NCI-H2081 (cell line): ENCODE measurements at places on chromosomes 5 and 9.
A peak's percentile ranks its signal among the peaks of the same experiment; 100 is the strongest.

GRCh38 chr9:36292641-36293040 is 34.4 kb upstream of the GNE start:
- DNase-seq: no peak

DNA sequence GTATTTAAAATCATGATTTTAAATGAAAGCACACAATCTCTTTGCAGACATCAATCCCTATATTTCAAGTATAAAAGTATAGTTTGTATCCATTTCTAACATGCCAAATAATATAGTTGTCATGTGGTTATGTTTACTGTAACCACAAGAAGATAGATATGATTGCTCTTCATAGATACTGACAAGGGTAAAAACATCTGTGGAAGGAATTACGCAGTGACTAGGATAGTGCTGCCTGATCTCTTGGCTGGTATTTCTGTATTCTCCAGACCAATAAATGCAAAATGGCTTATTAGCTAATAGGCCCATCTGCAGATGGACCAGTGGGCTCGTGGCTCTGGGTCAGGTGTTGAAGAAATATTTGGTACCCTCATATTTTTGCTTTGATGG is 34.9 kb upstream of the FBN2 start:
- DNase-seq: no peak

GRCh38 chr9:972501-973294 is 3.8 kb upstream of the DMRT3 start:
- no peak for DNase-seq

DNA sequence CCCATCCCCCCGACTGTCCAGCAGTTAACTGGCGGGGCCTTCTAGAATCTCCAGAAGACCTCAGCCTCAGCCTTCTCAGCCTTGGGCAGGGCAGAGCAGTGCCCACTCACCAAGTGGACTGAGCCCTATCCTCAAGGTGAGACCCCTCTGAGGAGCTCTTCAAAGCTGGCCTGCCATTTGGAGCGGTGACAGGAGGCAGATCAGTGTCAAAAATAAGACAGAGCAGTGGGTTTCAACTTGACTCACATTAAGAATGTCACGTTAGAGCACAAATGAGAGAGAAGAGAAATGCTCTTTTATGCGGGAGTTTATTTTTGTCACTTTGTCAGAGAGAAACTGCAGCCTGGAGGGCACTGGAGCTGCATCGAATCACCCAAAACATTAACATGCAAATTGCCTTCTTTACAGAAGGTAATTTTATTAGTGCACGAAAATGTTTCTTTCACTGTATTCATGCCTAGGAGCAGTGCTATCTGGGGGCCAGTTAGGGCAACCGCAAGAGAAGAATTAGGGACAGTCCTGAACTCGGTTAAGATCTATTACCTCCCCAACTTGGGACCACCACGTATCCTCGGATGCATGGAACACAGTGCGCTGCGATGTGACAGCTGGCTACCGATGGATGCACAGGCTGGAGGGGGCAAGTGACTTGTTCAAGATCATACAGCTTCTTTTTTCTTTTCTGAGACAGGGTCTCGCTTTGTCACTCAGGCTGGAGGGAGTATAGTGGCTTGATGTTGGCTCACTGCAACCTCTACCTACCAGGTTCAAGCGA is 188.5 kb downstream of the DAB2IP start:
- no peak for DNase-seq

DNA sequence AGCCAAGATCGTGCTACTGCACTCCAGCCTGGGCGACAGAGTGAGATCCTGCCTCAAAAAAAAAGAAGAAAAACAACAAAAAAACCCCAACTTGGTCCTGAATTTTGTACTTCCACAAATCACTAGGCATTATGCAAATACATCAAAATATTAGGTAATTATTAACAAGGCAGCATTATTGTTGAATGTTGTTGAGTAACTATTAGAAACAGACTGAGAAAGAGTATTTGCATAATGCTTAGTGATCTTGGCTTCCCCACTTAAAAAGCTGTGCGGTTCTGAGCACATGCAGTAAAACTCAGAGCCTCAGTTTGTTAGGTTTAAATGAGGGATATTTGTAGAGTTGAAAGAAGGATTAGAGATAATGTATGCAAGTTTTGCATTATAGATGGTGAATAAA is 64.2 kb downstream of the SCAMP1 start:
- no peak for DNase-seq

GRCh38 chr9:117521293-117521692 is 106.4 kb upstream of the ASTN2 start:
- DNase-seq: no peak

GRCh38 chr9:81430727-81431126 is 258.6 kb downstream of the TLE1 start:
- DNase-seq: no peak

DNA sequence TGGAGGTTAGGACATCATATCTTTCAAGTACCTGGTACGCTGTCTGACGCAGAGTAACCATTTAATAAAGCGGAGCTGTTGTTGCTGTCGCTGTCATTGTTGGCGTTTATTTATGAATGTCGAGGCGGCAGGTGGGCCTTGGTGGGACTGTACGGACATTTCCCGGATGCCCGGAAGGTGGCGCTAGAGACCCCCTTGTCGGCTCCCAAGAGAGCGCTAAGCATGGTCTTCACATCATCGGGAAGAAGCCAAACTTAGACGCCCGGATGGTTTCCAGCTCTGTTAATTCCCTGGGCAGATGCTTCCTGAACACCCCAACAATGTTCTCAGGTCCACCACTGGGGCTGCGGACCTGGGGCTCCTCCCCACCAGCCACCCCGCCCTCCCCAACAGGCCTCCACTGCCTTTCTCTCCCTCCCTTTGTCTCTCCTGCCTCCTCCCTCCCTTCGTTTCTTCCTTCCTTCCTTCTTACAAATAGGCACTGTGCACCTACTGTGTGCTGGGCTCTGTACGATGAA is 54.1 kb downstream of the DUSP1 start:
- DNase-seq: peak; percentile 70

- DNase-seq: no peak
These were observed 199.2 kb upstream of the KLF4 start for GRCh38 chr9:107688728-107689127.

DNA sequence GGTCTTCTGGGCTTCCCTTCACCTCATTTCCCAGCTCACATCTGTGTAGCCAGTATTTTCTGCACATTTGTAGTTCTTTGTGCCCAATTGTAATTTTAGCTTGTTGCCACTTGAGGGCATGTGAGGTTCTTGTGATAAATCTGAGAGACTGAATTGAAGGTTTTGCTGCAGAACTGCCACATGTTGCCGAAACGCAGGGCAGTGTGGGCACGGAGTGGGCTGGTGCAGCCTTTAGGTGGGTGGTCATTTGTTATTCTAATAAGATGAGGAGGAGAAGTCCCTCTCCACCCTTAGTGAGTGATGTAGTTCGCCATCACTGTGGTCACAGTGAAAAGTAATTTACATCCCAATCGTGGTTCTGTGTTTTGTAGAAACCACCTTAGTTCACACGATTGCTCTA is 21.2 kb downstream of the OTULIN start:
- peak; percentile 71 for DNase-seq

DNA sequence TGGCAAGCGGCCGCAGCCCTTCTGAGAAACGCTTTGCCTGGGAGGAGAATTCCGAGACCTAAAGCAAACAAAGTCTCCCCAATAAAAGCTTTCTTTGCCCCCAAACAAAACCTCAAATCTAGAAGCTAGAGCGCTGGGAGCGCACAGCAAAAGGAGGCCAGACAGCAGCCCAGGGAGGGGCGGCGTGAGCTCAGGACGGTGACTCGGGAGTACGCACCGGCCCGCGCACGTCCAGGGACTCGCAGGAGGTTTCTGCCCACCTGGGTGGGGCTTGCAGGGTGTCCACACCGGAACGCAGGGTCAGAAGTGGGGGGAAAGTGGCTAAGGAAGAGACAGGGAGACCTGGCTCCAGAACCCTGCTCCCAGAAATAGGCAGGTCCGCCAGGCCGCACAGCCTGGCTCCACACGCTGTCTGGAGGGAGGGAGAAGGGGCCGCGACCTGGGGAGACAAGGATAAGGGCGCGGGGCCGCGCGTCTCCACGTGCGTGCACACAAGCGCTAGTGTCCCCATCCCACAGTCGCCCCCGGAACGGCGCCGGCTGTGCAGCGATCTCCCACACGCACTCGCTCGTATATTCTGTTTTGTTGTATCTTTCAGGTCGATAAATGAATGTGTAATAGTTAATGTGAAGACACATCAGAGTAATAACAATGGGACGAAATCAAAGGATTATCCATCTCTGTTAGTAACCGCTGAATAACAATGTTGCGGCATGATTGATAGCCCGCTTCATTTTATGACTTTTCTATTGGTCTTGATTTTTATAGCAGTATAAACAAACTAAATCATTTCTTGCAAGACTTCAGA is 2.3 kb upstream of the OTP start:
- no peak for DNase-seq

DNA sequence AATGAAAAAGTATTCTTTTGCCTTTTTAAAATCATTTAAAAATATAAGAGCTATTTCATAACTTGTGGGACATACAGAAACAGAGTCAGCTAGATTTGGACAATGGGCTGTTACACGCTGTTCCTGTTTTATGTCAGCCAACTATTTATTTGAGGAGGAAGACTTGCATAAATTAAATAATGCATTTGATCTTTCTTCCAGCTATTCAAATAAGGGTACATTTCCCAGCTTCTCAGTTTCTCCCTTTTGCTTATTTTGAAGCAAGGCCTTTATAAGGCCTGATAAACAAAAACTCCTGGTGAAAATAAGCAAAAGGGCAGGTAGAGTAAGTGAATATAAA is 6.5 kb downstream of the STOM start:
- no peak for DNase-seq

- no peak for DNase-seq
These were observed 252.5 kb downstream of the NTRK2 start for GRCh38 chr9:84922051-84922450.

DNA sequence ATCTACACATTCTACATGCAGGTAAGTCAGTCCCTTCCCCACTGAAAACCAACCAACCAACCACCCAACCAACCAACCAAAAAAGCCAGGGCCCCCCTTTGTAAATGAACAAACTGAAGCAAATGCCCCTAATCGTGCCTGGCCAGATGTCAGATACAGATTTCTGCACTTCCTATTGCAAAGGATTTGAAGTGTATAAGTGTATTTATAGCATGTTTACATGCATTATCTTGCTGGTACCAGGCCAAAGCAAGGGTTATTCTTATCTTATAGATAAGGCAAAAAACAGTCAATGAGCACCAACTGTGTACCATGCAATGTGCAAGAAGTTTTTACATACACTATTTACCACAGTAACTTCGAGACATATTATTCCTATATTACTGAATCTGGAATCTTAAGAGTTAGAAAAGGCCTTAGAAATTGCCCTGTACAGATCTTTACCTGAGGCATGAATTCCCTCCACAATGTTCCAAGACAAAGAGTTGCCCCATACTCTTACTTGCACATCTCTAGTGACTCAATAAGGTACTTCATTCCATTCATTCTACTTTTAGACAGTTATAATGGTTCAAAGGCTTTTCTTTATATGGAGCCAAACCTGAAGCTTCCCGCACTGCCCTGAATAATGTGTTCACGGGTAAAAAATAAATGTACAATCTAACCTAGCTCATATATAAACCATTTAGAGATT is 51.7 kb upstream of the NR5A1 start:
- no peak for DNase-seq

DNA sequence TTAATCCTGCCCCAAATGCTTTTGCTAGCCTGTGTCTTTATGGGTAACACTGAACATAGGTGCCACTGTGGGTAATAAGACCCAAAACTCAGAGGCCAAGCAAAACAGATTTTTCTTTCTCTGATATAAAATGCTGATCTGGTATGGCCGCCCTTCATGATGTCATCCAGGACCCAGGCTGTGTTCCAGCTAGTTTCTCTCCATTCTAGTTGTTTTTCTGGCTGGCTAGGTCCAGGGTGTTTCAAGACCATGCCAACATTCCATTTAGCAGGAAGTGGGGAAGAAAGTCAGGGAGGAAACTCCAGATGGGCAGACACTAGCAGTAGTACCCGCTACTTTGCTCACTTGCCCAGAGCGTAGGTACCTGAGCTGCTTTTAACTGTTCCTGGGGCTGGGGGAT is 183.9 kb upstream of the OTULINL start:
- DNase-seq: no peak

- DNase-seq: no peak
These were observed 340.7 kb downstream of the TLE4 start for GRCh38 chr9:79912318-79913070.

DNA sequence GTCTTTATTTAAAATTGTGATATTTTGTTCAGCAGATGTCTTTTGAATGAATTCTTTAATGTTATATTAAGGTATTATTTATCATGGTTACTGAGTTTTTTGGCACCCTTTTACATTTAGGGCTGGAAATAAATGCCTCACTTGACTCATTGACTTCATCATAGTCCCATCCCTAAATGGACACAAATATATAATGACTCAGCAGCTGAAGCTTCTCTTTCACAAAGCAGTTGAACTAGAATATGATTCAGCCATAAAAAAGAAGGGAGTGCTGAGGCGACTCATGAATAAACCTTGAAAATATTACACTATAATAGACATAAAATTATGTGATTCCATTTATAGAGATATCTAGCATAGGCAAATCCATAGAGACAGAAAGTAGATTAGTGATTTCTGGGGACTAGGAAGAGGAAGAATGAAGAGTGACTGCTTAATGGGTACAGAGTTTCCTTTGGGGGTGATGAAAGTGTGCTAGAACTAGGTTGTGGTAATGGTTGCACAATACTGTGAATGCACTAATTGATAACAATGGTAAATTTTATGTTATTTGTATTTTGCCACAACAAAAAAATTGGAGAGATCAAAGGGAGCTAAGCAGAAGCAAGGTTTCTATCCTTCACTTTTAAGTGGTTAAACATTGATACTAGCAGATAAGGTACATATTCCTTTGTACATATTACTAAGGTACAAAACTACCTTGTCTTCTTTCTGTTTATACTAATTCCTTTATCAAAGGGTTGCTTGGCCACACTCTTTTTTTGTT is 449.6 kb downstream of the NTRK2 start:
- DNase-seq: no peak

DNA sequence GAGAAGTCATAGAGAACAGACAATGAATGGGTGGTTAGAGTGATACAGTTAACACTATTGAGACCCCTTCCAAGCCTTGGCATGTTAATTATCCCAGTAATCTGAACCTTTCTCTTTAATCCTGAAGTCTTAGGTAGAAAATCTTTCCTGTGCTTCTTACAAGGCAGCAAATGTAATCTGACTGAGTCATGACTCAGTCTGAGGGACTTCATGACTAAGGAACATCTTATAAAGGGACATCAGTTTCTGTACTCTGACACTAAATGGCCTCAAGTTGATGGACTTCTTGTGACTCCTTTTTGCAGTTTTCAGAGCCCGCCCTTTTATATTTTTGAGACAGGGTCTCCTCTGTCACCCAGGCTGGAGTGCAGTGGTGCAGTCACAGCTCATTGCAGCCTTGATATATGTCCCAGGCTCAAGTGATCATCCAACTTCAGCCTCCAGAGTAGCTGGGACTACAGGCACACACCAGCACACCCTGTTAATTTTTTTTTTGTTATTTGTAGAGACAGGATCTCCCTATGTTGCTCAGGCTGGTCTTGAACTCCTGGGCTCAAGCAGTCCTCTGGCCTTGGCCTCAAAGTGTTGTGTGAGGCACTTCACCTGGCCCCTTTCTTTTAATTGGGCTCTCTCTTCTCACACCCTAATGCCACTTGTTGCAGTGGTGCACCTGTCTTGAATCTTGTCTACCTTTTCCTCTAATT is 9.5 kb downstream of the EXOSC3 start:
- DNase-seq: no peak
